ENCODE measurements at places on chromosomes 2 and 18.

- DNase-seq, result no peak
Observed at GRCh38 chr2:18959952-18960717, 370.8 kb upstream of the NT5C1B start.

DNA sequence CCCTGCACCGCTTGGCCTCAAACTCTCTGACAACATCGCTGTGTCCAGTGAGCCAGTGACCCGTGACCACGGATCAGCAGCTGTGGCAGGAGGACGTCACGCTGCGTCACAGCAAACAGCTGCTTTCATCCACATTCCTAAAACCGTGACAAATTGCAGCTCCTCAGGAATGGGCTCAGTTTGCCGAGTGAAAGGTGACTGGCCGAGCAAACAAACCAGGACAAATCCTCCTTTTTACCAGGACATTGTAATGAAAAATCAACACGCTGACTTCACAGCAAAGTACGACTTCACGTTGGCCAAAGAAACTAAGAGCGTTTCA is 57.6 kb downstream of the PXDN start:
- DNase-seq, result peak; percentile 72

DNA sequence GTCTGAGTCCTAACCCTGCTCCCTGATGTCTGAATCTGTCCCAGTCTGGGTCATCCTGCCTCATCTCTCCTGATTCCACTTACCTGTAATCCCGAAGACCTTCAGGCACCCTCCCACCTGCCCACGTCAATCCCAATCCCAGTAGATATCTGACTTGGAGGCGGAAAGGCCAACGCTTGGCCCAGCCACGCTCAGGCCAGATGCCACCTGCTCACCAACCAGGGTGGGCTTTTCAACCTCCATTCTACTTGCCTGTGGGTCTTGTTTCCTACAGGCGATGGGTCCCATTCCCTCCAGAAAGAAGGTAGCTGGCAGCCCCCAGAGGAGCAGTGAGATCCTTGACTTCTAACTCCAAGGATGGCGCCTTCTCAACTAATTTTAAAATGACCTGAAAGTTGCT is 59.7 kb downstream of the INPP5D start:
- no peak for DNase-seq

DNA sequence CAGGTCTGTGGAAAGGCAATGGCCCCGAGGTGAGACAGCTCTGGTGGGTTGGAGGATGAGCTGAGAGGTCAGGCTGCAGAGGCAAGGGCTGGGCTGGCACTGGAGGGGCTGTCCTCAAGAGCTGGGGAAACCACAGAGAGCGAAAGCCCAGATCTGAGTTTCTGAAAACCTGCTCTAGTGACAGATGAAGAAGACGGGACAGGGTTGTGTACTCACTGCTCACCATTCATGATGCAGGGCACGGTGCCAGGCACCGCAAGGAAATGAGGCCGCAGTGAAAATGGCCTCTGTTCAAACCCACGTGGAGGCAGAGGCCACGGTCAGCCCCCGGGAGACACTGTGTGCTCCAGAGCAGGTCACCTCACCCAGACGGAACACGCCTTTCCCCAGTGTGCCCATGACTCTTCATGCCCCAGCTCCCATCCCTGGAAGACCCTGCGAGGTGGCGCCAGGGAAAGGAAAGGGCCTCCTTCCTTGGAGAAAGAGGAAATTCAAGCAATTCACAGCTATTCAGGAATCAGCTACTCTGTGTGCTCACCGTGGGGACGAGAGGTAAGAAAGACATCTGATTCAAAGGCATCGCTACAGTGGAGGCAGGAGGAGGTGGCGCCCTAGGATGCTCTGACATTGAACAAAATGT is 24.3 kb upstream of the ID2 start:
- no peak for DNase-seq

GRCh38 chr2:183227176-183227575 is 102.9 kb downstream of the NUP35 start:
- no peak for DNase-seq

- DNase-seq, result peak; percentile 8
Observed at GRCh38 chr2:165305391-165306096, 66.3 kb downstream of the SCN2A start.

DNA sequence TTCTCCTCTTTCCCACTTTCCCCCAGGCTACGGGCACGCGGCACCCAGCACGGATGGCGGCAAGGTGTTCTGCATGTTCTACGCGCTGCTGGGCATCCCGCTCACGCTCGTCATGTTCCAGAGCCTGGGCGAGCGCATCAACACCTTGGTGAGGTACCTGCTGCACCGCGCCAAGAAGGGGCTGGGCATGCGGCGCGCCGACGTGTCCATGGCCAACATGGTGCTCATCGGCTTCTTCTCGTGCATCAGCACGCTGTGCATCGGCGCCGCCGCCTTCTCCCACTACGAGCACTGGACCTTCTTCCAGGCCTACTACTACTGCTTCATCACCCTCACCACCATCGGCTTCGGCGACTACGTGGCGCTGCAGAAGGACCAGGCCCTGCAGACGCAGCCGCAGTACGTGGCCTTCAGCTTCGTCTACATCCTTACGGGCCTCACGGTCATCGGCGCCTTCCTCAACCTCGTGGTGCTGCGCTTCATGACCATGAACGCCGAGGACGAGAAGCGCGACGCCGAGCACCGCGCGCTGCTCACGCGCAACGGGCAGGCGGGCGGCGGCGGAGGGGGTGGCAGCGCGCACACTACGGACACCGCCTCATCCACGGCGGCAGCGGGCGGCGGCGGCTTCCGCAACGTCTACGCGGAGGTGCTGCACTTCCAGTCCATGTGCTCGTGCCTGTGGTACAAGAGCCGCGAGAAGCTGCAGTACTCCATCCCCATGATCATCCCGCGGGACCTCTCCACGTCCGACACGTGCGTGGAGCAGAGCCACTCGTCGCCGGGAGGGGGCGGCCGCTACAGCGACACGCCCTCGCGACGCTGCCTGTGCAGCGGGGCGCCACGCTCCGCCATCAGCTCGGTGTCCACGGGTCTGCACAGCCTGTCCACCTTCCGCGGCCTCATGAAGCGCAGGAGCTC is 35.4 kb downstream of the KCNK3 start:
- DNase-seq, result no peak

DNA sequence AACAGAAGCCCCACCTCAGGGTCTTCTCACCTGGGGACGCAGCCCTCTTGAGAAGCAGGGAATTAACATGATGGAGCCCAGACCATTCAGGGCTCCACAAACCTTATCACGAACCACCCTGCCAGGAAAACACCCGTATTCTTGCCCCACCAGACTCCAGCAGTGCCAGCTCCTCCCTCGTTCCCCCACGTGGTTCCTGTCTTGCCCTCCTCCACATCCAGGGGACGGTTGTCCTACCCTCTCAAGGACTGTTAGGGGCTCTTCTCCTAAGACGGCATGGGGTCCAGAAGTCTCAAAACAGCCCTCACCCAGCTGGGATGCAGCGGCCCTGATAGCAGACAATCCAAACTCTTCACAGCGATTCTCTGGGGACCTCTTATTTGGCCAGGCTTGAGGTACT is 372.2 kb upstream of the HS6ST1 start:
- DNase-seq, result no peak

- DNase-seq, result no peak
Observed at GRCh38 chr2:129744649-129745048, 234.8 kb upstream of the RAB6C start.

DNA sequence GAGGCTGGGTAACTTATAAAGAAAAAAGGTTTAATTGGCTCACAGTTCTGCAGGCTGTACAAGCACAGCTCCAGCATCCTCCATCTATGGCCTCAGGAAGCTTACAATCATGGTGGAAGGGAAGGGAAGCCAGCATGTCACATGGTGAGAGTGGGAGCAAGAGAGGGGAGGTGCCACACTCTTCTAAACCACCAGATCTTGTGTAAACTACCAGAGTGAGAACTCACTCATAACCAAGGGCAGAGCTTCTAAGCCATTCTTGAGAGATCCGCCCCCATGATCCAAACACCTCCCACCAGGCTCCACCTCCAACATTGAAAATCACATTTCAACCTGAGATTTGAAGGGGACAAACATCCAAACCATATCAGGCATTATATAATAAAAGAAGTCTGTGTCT is 121.6 kb upstream of the CDC42EP3 start:
- DNase-seq, result no peak

- no peak for DNase-seq
Observed at GRCh38 chr2:1498176-1498575, 84.9 kb downstream of the TPO start.

DNA sequence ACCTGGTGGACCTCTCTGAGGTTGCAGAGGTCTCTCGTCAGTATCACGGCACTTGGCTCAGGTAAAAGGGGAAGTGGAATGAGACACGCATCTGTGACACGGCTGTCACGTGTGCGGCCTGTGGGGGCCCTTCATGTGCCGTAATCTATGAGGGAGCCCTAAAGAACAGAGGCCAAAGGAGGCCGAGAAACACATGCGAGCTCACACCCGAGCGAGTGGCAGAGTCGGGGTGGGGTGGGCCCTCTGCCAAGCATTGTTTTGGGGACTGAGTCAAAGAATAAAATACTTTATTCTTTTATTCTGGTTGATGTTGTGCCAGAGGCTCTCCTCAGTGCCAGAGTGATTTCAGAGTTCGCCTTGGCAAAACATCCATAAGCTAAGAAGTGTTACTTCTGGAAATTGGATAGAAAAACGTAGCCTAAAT is 43.3 kb downstream of the PLB1 start:
- no peak for DNase-seq

- no peak for DNase-seq
Observed at GRCh38 chr2:211204902-211205301, 648.5 kb downstream of the CPS1 start.

- DNase-seq, result no peak
Observed at GRCh38 chr2:45937990-45938389, 286.5 kb downstream of the PRKCE start.

DNA sequence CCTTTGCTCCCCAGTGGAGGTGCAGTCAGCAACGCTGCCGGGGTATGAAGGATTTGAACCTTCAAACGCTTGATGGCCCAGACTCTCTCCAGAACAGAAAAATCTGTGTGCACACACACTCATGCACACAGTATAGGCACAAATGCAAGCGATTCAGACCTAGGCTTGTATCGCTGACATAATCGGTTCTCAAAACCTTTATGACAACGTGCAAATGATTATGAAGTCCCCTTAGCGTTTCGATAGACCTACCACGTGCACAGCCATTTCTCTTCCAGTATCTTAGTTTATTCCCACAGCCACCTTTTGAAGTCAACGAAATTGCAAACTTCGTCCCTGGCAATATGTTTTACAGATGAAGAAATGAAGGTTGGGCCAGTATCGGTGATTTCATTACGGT is 138.9 kb upstream of the MYCN start:
- no peak for DNase-seq

- DNase-seq, result no peak
Observed at GRCh38 chr2:7866104-7866503, 815.8 kb upstream of the ID2 start.

DNA sequence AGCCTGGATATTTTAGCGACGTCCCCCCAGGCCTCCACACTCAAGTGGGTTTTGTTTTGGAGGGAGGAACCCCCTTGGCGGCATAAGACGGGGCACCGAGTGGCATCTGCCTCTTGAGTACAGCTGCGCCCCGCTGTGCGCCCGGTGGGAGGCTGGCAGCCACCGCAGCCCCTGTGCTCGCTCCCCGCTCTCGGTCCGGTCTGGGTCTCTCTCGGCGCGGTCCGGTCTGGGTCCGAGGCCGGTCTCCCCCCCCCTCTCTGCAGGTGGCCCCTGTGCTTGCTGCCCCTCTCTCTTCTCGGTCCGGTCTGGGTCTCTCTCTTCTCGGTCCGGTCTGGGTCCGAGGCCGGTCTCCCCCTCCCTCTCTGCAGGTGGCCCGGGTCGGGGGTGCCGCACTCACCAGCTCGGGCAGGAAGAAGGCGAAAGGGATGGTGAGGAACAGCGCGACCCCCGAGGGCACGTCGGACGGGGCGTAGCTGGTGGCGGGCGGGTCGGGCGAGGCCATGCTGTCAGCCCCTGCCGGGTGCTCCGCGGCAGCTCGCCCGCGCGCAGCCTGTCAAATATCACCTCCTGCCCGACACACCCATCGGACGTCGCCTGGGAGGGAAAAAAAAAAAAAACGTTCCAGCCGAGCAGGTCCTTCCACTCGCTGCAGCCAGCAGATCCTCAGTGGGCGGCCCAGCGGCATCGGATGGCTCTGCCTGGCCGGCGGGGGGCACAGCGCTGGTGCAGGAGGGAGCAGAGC is at the start of gene MALL:
TSS of gene MALL (minus strand) at position 532 of the 742 bp plus-strand sequence. CDS start at position 502, 30 bp downstream.
- peak; percentile 45 for DNase-seq

Measured in ELR (cell line).